ENCODE measurements at places on chromosomes 5 and 9.

- DNase-seq = peak; percentile 62
These were observed 500.6 kb downstream of the EBF1 start for GRCh38 chr5:158599157-158599556.

DNA sequence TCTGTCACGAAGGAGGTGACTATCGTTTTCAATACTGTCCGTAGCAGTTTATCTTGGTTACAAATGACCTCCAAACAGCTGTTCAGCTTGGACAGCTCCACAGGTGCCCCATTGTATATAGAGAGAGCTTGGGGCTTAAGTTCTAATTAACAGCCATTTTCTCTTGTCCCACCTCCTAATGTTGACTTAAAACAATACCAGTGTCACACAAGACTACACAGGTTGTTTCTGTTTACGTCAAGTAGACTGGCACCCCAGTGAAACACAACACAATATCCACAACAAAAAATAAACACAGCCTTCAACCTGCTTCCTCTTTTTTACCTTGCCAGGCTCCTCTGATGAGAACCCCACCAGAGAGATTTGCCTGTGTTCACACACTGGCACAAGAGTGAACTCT is 39.8 kb upstream of the TLE1 start:
- no peak for DNase-seq

DNA sequence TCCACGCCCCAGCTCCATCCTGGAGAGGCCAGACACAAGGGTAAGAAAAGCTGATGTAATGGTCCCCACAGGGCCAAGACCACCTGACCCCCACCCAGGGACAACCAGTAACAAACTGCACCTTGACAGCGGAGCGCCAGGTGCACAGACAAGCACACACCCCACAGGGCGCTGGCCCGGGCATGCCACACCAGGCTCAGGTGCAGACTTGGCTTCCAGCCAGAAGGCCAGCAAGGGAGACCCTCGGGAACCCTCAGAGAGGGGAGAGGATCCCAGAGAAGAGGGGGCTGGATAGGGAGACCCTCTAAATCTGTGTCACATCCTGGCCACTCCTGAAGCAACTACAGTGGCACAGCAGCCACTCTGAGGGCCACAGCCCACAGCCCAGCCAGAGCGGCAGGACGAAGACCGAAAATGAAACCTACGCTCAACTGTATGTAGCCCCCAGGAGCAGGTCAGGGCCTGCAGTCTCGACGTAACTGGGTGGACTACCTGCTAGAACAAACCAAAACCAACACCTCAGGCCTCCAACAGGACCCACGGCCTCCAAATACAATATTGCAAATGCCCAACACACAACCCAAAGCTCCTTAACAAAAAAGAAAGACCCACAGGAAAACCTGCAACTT is 18.5 kb downstream of the CAMSAP1 start:
- no peak for DNase-seq

DNA sequence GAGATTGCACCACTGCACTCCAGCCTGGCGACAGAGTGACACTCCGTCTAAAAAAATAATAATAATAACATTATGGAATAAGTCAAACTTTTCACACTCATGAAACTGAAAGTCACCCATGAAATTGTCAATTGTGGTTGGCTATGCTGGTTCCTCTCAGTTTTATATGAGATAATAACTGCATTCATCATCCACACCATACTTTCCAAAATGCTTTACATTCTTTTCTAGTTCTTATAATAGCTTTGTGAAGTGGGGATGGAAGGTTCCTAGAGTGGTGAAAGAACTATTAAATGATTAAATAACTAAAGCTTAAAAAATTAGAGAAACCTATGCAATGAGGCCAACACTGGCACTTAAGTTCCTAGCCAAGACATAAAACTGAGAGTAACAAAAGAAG is 12.6 kb upstream of the ASPN start:
- DNase-seq = no peak

GRCh38 chr5:102554728-102555127 is 55.9 kb upstream of the SLCO6A1 start:
- no peak for DNase-seq

DNA sequence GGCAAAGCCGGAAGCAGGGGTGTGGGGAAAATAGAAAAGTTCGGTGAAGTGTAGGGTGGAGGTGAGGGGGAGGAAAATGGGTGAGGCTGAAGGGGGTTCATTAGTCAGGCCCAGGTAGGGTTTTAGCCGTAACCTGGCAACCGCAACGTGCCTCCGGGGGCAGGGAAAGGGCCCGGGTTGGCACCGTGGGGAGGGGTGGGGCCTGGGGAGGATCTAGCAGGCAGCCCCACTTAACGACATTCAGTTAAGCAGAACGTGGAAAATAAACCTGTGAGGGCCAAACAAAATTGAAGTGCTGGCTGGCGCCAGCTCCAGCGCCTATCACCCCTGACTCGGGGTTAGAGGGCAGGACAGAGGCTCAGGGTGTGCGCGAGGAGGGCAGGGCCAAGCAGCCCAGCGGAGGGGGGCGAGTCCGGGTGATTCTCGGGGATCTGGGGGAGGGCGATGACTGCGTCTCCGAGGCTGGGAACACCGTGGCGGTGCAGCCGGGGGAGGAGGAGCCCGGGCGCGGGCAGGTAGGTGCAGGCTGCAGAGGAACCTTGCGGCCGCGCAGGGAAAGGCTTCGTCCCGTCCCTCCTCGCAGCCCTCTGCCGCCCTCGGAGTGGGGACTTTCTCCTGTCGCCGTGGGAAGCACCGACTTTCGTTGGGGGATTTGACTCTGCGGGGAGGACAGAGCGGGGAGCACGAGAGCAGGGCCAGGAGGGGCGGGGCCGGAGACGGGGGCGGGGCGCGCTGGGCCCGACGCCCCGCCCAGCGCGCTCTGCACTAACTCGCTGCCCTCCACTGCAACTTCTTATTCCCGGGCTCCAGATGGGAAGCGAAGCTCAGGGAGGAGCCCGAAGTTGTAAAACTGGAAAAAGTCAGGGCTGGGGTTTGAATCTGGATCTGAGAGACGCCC is 5.1 kb downstream of the RGS14 start:
- peak; percentile 71 for DNase-seq

- peak; percentile 73 for DNase-seq
These were observed 110.0 kb downstream of the SLC28A3 start for GRCh38 chr9:84230355-84231145.

DNA sequence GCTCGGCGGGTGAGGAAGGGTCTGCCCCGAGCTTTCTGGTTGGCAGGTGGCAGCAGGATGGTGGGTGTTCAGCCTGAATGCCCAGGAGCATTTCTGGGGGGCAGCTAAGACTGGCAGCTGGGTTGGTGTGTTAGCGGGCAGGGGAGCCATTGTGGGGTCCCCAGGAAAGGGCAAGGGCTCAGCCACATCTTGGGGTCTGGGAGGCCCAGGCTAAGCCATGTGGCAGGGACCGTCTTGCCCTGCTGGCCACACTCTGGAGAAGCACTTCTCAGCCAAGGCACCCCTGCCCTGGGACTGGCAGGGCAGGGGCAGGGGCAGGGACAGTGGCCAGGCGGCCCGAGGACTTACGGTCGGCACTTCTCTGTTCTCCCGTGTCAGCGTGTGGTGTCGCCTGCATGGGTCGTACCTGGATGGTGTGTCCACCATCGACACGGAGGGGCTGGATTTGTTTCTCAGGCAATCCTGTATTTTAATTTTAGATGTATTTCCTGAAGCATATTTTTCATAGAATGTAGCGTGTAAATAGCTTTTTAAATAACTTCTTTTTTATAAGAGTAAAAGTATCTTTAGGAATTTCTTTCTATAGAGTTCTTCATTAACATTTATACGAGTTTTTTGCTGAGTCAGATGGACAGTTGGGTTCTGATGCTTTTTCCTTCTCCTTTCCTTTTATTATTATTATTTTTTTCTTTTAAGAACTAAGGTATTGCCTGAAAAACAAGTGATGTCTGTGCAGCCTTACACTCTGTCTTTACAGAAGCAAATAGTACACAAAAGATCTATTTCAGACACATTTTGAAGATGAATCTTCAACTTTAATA is 102.0 kb downstream of the PHF2 start:
- DNase-seq = no peak

DNA sequence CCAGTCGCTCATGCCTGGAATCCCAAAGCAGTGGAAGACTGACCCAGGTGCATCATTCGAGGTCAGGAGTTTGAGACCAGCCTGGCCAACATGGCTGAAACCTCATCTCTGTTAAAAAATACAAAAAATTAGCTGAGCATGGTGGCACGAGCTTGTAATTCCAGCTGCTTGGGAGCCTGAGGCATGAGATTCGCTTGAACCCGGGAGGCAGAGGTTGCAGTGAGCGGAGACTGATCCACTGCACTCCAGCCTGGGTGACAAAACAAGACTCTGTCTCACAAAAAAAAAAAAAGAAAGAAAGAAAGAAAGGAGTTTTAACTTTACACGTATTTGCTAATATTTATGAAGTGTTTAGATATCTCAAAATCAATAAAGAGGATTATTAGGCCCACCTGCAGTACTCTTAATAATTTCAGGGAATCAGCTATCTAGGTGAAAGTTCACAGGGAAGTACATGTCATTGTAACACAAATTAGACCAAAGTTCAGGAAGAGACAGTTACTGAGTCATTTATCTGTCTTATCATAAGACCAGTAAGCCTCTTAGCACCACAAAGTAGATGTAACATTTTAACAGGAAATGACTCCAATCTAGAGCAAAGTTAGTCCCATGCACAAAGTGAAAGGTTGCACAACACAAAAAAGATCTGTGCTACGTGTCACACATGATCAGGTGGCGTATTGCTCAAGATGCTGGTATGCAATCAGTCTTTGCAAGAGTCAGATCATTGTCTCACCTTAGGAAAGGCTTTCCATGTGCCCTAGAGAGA is 34.1 kb upstream of the PLIN2 start:
- DNase-seq = peak; percentile 96

DNA sequence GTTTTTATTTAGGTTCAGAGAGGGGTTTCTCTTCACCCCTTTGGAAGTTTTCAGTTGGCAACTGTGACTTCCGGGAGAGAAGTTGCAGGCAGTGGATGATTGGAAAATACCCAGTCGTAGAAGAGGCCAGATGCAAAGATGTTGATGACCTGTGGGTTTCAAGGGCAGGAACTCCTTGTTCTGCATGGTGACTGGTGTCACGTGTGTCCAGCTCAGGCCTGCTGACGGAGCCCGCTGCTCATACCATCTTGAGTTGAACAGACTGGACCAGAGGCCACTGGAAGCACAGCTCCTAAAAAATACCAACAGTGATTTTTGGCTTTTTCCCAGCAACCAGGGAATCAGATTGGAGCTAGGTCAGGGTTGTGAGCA is 243.9 kb upstream of the KLF4 start:
- DNase-seq = peak; percentile 80

DNA sequence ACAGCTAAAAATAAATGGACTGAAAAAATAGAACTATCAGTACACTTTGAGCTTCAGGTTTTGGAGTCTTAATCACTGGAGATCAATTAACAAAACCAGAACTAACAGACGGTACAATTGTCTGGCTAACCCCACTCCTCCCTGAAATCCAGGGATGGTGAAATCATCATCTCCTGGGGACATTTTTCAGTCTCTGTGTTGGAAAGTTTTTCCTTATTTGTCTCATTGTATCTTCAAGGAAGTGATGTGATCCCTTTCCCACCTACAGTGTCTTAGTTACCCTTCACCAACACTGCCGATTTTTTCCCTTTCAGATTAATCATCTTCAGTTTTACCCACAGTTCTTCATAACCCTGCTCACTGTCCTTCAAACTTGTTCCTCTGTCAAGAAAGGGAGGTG is 81.9 kb downstream of the MAP1B start:
- DNase-seq = no peak

DNA sequence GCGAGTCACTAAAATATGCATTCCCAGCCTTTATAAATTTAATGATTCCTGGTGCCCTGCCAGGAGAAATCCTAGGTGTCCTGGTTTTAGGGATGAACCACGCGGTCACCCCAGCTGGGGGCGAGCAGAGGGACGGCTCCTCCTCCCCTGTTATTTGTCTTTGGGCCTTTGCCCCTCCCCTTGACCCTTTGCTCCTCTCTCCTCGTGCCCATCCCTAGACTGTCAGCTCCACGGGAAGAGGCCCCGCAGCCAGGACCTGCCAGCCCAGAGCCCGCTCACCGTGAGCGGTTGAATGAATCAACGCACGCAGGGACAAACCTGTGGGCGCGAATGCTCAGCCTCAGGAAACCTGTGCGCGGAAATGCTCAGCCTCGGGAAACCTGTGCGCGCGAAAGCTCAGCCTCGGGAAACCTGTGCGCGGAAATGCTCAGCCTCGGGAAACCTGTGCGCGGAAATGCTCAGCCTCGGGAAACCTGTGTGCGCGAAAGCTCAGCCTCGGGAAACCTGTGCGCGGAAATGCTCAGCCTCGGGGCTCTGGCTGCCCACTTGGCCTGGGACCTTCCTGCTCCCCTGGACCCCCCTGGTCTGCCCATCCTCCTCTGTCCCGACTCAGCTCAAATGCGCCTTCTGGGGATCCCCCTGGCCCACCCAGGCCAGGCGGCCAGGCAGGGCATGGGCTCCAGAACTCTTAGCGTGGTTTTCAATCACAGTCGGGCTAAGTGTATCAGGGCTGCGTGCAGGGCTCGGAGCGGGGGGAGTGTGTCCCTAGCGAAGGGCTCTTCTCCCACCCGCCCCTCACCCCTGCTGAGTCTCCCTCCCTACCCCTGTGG is 140.5 kb upstream of the COL5A1 start:
- DNase-seq = no peak

DNA sequence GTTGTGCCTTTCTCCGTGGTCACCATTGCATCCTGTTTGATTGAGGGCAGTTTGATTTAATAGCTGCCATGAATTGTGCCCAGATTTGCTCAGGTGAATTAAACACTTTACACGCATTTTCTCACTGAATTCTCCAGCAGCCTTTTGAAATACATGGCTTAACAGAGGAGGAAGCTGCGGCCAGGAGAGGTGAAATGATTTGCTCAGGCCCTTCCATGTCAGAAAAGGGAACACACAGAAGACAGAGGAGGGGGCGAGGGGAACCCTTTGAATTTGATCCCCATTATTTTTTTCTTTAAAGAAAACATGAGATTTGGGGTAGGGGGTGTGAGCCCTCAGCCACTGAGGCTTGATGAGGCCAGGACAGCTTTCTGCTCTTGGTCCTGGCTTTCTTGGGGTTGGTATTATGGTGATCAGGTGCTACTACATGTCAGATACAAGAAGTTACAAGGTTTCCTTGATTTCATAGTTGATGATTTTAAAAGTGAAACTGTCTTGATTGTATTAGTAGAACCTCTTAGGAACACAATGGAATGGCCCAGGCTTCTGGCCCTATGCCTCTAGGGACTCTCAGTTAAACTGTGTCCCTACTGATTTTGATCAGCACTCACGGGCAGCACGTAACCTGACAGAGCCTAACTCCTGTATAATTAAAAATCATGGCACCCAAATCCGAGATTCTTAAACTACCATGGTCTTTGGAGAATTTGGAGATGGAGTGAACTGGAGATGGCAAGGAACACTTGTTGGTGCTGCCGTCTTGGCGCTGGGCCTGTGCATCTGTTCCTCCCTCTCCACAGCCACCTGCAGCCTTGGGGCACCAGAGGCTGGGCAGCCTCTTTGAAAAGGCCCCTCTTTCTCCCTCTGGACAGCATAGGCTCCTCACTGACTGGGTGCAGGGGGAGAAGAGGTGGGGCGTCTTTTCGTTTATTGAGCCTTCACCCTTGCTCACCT is 107.9 kb downstream of the TRIO start:
- no peak for DNase-seq

- no peak for DNase-seq
These were observed 147.5 kb downstream of the SLIT3 start for GRCh38 chr5:169153405-169153804.

GRCh38 chr5:17255471-17256021 is 38.1 kb downstream of the BASP1 start:
- no peak for DNase-seq
